Activated T-helper 2 cell treated with anti-CD3 and anti-CD28 coated beads, Interferon-gamma antibody, Interleukin-2, Interleukin-4, amounts not matched to agents 10 μg/mL and 5 μg/mL and 100 μg/mL, durations not matched to agents 14 hours and 24 hours and 36 hours (primary cell): ENCODE measurements at places on chromosomes 3 and 15. TPM values are rescaled to one million over a fixed set of nuclear protein-coding genes. Genes with fewer than 3 reads are reported as not detected.

GRCh38 chr15:72342385-72342784, 22.4 kb upstream of the CELF6 start:
- DNase-seq, result no peak

Gene TM4SF18
- not detected in 2 replicates for total RNA-seq

GRCh38 chr3:16595778-16596177, 9.4 kb downstream of the DAZL start:
- DNase-seq, result no peak

GRCh38 chr3:96996009-96996408, 181.6 kb downstream of the EPHA6 start:
- DNase-seq, result no peak

- DNase-seq, result no peak
These were observed 20.2 kb downstream of the PAK6 start for GRCh38 chr15:40259021-40259420.

DNA sequence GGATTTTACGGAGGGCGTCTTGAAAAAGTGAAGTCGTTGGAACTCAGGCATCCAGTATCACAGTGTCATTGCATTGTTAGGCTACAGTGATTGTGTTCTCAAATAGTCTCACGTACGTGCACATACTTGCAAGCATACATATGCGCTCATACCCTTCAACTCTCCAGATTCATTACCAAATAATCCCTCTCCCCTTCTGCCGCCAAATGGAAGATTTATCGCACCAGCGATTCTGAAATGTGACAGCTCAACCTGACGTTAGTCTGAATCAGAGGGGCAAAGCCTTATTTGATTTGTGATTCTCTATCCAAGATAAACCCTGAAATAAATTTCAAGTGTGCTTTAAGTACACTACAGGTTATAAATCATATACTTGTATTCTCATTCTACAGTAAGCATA, 119.4 kb downstream of the GADL1 start:
- DNase-seq, result no peak

DNA sequence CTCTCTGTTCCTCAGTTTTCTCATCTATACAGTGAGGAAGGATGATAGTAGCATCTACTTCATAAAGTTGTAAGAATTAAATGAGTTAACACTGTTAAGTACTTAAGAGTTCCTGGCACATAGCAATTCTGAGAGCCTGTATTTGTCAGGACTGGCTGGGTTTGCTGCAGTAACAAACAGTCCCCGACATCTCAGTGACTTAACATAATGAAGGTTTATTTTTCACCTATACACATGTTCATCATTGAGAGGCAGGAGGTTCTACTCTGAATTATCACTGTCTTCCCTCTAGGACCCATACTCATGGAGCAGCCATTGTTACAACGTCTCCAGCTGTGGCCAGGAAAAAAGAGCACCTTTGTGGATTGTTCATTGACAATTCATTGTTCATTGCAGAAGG, 190.6 kb upstream of the PROK2 start:
- DNase-seq, result no peak

GRCh38 chr3:21901484-21901883, 150.5 kb upstream of the ZNF385D start:
- no peak for DNase-seq

GRCh38 chr3:42115215-42115614, 24.1 kb downstream of the TRAK1 start:
- no peak for DNase-seq

- DNase-seq, result no peak
These were observed 77.2 kb upstream of the CFAP20DC start for GRCh38 chr3:59127071-59127470.

- DNase-seq, result no peak
These were observed 29.6 kb downstream of the UMPS start for GRCh38 chr3:124759666-124760401.

Gene CCR3
- total RNA-seq, result not detected in 2 replicates

GRCh38 chr15:43433165-43433564, 59.8 kb downstream of the TP53BP1 start:
- no peak for DNase-seq

- no peak for DNase-seq
These were observed 14.5 kb downstream of the PTPRG start for GRCh38 chr3:61575893-61576292.

DNA sequence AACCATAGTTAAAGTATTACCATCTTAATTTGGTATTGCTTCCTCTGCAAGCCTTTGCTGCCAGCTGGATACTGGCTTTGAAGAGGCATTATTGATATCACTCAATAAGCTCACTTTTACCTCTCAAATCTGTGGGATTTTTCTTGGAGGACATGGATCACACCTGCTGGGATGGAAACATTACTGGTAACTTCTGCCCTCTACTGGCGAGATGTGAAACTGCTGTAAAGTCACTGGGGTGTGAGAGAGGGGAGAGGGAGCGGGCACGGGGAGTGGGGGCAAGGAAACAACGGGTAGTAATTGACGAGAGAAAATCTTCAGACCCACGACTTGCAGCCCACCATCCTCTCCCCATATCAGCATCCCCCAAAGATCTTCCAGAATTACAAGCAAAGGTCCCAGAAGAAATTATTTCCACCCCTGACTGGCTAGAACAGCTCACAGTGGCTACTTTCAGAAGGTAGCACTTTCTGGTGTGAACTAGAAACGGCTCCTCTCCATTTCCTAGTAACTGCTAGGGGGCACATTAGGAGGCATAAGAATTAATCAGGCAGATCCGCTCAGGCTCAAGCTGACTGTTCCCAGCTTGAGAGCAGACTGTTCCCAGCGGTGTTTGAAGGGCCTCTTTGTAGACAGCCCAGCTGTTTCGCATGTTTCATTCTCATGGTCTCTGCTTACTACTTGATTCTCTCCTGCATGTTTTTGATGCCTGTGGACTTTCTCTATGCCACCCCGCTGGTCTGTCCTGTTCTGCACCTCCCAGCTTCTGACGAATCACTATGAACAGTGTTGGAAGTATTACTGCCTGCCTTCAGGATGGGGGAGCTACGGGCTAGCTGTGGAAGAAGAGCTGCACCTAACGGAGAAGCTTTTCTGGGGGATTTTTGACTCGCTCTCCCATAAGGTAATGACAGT, 230.4 kb upstream of the CHRM5 start:
- DNase-seq, result no peak

Gene STAB1
- total RNA-seq, result 0.07 TPM in 1 of 2 replicates, not detected in the other

GRCh38 chr3:130516645-130517512, at the start of gene COL6A6:
TSS of gene COL6A6 (plus strand) at chr3:130517177. CDS start at chr3:130560365, 43,188 bp downstream.
- no peak for DNase-seq

- no peak for DNase-seq
These were observed 487.1 kb upstream of the NR2F2 start for GRCh38 chr15:95843241-95843910.

DNA sequence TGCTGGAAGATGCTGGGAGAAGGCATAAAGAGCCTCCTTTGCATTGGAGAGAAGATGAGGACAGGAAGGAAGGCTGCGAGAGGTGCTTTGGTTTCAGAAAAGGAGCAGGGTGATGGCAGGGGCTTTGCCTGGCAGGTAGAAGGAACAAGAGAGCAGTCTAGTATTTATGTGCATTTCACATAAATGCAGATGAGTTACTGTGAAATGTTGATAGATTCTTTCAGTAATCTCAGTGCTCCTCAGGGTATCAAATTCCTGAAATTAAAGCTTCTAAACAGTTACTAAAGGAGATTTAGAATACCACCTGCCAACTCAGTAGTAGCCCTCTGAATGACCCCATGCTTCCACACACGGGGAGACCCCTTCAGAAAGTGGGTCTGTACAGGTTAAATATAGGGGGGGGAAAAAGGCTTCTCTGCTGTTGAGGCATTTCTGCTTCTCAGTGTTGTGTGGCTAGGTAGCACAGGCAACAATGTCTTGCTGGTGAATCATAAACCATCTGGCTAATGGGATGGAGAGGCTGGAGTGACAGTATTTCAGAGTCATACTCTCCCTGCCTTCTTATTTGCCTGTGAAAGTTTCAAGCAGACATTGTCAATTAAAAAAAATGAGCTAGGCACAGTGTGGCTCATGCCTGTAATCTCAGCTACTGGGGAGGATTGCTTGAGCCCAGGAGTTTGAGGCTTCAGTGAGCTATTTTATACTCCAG, 14.3 kb upstream of the FBXL22 start:
- no peak for DNase-seq

GRCh38 chr3:121252676-121253075, 293.1 kb downstream of the POLQ start:
- no peak for DNase-seq

DNA sequence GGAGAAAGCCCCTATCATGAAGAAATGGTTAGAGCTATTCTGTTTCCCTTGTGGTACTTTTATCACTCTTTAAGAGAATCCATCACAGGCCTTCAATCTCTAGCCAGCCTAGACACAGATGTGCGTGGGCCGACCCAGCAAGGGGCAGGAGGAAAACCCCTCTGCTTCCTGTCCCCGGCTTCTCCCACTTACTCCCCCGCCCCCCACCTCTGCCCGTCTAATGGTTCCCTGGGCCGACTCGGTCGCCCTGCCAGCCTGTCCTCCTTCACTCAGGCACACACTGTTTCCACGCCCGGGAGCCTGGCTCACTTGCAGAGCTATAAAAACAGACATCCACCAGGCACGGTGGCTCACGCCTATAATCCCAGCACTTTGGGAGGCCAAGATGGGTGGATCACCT, 58.3 kb upstream of the TFRC start:
- DNase-seq, result no peak

GRCh38 chr3:48280881-48281280, 40.0 kb downstream of the ZNF589 start:
- no peak for DNase-seq

Gene REC114
- not detected in 2 replicates for total RNA-seq

Gene FURIN
- 564 and 570 TPM in 2 replicates for total RNA-seq

DNA sequence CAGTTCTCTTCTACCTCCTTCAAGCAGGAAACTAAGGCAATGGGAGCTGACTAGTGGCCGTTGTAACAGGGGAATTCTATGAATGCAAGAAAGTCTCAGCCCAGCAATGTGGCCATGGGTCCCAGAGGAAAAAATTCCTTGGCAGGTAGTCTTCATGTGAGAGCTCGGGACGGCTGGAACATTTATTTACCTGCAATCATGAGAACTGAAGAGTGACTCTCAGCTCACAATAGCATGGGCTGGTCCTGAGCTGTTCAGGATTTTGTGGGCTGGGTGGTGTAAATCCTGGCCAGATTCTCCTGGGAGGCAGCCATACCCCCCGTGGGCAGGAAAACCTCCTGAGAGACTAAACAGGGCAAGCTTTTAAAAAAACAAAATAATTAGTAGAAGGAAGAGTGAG, 330.3 kb upstream of the CTNNB1 start:
- DNase-seq, result no peak

DNA sequence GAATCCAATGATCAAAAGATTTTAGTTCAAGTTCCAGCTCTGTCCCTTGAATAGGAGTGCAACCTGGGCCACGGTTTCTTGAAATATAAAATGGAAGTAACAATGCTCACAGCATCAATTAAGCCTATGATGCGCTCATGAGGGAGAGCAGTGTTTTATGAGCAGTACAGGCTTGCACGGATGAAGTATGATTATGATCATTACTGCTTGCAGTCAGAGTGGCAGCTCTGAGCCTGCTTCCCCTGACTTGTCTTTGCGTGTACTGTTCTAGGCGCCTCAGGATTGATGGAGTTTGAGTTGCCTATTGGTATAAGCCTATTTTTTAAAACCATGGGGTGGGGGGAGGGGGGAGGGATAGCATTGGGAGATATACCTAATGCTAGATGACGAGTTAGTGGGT, 37.0 kb downstream of the ITGB5 start:
- DNase-seq, result no peak

Gene CDC25A
- total RNA-seq, result 39.1 and 40.5 TPM in 2 replicates

GRCh38 chr3:99023590-99024192, 122.2 kb upstream of the DCBLD2 start:
- DNase-seq, result no peak

DNA sequence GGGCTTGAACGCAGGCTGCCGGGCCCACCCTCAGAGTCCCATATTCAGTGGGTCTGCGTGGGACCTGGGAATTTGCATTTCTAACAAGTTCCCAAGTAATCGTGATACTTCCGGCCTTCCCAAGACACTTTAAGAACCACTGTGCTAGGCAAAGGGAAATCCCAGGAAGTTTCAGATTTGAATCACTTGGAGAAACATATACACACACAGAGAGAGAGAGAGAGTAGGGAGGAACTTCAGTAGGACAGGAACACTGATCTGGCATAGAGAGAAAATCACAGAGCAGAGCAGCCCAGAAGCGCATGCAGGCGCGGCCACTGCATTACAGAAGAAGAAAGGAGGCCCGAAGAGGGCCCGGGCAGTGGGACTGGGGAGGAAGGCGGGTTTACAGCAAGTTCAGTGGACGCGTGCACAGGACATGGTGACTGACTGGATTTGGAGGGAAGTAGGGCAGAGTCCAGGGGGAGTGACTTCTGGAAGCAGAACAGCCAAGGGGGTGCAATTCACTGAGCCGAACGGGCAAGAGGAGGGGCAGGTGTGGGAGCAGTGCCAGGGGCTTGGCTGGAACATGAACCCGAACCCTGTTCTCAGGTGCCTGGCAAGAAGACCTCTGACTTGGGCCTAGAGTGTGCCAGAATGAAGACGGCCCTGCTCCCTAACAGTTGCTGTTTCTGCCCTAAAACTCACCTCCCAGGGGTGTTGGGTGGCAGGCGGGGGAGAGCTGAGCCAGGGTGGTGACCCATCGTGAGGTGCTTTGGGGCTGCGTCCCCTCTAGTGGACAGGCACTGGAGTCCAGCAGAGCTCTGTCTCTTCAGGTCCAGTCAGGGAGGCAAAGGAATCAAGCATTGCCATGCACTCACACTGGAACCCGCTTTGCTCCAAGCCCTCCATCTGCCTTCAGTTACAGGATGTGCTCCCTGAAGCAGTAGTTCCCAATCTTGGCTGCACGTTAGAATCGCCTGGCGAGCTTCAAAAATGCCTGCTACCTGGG, 101.3 kb upstream of the HES1 start:
- no peak for DNase-seq

GRCh38 chr3:25884981-25885380, 95.1 kb downstream of the OXSM start:
- no peak for DNase-seq

- DNase-seq, result no peak
These were observed 288.9 kb downstream of the ZNF385D start for GRCh38 chr3:21462141-21462540.

- no peak for DNase-seq
These were observed 562.7 kb downstream of the GBE1 start for GRCh38 chr3:81198756-81199155.

DNA sequence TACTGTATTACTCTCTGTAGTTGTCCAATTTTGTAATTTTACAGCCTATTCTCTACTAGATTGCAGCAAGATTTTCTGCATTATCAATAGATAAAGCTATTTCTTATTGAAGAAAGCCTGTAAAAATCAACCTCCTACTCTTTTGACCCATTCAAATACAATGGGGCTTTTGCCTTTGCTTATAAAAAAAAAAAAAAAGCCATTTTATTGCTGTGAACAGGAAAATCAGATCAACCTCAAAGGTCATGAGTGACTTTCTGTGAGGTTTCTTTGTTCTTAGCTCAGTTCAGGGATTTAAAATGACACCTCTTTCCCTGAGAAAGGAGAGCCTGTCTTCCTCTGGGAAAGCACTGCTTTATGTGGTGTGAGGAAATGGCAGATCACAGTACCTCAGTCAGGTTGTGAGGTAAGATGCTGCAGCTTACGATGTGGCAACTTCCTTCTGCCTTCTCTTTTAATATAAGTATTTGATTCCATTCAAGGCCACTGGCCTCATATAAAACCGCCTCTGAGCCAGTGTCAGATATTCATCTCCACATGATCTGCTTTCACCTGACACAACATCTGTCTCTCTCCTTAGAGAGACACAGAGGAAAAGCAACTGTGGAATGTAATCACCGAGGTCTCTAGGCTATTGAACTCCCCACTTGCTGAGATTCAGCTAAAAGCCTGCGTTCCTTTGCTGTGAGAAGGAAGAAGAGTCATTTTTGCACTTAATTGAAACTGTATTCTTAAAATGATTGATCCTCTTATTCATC, 161.5 kb upstream of the MB21D2 start:
- no peak for DNase-seq
